Motor neuron (in vitro differentiated cells): ENCODE measurements at places on chromosomes 2 and 18.

DNA sequence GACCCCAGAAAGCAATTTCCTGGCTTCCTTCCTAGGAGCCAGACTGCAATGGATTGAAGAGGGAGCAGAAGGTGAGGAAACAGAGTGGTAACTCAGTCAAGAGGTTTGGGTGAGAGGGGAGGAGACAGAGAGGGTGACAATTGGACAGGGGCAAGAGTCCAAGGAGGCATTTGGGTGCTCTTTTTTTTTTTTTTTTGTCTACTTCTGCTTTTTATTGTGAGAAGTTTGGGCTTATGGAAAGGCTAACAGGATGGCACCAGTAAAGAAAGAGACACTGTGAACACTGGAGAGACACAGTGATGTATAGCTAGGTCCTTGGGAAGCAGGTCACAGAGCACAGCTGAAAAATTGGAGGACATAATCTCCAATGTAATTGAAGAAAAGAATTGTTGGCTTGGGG lies 25.0 kb downstream of the CYBRD1 start:
- ATAC-seq, result no peak

DNA sequence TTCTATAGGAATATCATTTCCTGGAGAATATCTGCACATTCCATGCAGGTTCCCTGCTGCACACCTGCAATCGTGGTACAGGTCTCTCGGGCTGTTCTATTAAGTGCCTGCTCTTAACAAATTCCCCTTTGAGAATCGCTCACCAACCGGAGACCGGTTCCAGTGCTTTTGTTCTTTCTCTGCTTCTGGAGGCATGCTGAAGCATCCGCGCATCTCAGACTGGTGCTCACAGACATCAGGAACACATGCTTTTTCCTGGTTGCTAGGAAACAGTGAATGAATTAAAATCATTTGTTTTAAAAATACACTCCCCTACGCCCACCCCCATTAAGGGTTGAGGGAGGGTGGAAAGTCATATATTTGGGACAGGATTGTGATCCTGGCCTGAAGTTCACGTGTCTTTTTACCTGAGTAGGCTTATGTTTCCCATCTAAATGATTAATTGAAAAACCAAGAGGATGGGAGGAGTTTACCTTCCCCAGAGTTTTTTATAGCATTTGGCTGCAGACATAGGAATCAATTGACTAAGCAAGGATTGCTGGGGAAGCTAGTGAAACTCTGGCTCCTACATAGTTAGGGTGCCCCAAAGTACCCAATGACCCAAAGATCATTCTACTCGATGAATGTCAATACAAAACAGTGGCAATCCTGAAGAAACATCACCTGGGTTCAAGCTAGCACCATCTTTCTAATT lies at the start of gene C2orf80:
TSS of gene C2orf80 (minus strand) at position 221 of the 694 bp plus-strand sequence. CDS start 3,044 bp downstream, outside the sequence.
- peak; percentile 87 for ATAC-seq

GRCh38 chr18:48719974-48720654 lies 181.3 kb downstream of the CTIF start:
- ATAC-seq, result no peak

DNA sequence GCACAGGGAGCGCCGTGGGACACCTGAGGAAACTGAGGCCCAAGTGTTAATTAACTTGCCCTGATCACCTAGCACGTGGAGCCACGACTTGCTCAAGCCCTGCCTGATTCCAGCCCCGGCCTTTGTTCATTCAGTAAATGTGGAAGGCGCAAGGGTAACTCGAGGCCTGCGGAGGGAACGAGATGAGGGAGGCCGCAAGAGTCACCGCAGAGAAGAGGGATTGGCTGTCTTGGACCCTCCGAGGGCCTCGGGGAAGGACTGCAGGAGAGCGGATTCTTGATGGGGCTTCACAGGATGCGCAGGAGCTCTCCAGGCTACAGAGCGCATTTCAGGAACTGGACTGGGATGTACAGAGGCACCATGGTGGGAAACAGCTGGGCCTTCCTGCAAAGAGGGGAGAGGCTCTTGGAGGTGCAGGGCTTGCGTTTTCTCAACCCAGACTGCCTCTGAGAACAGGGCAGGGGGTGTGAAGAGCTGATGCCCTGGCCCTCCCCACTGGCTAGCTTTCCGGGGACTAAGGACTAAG lies 511 bp upstream of the ANKMY1 start:
- no peak for ATAC-seq

GRCh38 chr2:219851801-219852481 lies 224.5 kb downstream of the SLC4A3 start:
- no peak for ATAC-seq

DNA sequence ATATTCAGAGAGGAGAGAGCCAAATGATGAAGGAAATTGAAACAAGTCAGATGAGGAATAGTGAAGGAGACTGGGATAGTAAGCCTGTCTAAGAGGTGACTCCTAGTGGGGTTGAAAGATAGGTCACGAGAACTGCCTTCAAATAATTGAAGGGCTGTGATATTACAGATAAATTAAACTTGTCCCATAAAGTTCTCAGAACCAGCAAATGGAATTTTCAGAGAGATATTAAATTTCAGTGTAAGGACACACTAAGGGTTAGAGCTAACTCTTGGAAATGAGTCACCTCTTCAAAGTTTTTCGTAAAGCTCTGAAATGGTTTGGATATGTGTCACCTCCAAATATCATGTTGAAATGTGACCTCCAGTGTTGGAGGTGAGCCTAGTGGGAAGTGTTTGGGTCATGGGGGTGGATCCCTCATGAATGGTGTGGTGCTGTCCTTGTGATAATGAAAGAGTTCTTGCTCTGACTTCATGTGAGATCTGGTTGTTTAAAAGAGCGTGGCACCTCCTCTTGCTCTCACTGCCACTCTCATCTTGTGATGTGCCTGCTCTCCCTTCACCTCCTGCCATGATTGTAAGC lies 87.3 kb downstream of the BABAM2 start:
- ATAC-seq, result peak; percentile 70
